Natural killer cell (primary cell): ENCODE measurements at places on chromosomes 1 and 21.

DNA sequence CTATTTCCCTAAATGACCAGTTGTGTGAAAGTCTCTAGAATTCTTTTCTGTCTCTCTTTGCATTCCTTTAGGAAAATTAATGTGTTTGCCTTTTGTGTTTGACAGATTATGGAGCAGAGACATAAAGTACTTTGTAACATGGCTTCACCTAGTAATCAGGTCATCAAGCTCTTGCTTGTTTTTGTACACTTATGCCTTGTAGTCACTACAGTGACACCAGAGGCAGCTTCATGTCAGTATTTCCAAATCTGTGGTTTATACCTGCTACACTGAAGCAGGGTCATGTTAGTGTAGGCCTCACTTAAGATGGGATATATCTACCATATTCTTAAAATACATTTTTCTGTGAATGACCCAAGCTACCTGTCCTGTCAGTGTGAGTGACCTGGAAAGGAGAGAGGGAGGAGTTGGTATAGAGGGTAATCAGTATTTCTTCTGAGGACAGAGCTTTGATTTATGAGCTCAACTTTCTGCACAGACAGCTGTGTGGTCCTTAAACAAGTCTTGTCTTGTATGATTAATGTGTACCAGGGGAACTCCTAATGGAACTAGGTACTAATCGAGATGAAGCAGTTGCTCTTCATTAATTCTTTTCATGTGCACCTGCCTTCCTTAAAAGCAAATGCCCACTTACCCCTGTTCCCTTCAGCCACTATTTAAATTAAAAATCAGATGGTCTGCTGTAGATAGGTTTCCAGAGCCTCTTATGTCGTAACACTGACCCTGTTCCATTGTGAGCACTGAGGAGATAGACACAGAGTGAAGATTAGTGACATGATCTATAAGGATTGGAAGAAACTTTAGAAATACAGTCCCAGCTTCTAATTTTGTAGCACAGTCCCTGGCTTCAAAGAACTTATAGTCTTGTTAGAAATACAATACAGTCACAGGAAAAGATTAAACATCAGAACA is 45.7 kb downstream of the MACO1 start:
- no peak for DNase-seq

DNA sequence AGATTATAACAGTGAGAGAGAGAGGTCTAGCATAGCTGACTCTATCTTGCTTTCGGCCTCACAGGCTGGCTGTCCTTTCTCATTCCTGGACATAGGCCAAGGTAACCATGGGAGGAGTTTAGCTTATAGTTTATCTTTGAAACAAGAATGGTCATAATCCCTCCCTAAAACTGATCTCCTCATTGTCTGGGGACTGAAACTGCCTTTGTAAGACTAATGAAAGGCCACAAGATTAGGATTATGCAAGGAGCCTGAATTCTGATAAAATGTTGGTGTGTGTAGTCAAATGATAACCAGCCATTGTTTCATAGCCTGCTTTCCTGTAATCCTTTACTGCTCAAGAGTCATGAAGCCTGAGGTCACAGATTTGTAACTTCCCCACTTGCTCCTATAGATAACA is 131.9 kb upstream of the LYPLAL1 start:
- DNase-seq, result no peak

DNA sequence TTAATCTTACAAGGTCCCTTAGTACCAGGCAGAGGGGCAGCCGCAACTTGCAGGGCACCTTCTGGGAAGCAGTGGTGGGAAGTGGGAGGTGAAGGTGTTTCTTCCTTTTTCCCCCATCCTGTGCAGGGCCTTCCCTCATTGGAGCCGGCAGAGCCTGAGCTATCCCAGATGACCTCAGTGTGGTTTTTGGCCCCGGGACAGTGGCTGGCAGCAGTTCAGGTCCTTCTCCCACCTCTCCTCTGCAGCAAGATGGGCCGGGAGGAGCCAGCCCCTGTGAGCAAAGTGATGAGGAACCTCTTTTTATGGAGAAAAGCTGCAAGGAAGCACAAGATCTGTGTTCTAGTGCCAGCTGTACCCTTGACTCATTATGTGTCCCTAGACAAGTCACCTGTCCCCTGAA is 6.8 kb downstream of the PFKFB2 start:
- no peak for DNase-seq

DNA sequence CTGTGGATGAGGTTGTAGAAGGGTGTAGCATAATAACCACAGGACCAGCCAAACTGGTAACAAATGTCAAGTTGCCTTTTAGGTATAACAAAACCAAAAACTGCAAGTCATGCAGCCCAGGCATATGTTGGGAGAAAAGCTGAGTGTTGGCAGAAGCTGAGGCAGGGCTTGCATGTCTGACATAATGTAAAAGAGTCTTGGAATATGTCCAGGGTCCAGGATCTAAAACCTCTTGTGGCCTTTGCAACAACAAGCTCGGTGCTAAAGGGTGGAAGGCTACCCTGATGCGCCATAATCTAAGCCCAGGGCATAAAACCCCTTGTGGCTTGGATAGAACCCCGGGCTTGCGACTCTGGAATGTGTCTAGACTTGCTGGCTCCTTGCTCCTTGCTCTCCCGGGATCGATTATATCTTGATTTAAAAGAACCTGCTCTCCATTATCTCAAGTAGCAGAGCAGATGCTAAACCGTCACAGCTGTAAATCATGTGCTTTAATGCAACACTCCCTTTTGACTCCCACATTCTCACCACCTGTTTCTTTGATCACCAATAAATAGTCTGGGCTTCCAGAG is 26.5 kb upstream of the SLC35A3 start:
- DNase-seq, result no peak

DNA sequence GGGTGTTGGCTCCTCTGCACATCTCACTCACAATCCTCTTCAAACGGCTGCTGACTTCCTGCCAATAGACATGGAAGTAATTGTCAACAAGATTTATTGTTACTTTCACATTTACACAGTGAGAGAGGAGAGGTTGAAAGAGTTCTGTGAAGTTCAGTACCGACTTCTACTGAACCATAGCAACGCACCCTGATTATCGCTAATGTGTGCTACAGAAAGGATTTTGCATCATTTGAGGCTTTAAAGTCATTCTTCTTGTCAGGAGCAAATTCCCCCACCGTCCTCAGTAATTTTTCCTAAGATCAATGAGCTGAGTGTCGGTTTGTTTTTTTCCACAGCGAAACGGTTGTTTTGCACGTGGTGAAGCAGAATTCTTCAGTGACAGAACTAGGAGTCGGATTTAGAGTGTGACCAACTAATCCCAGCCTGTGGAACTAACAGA is 361.0 kb downstream of the ADGRL2 start:
- DNase-seq, result no peak

GRCh38 chr1:204678721-204679475 is 6.6 kb downstream of the LRRN2 start:
- no peak for DNase-seq

DNA sequence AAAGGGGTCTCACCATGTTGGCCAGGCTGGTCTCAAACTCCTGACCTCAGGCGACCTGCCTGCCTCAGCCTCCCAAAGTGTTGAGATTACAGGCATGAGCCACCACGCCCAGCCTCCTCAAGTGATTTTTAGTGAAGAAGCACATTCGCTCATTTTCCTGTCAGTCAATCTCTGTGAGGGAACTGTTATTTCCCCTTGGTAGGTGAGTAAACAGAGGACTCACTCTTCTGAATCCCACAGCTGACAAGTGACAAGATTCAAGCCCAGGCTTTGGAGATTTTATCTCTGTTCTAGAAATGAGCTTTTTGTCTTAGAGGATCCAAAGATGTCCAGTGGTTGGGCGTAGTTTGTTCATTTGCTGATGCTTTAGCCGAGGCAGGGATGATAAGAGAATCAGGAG is 43.9 kb upstream of the TACSTD2 start:
- DNase-seq, result no peak

DNA sequence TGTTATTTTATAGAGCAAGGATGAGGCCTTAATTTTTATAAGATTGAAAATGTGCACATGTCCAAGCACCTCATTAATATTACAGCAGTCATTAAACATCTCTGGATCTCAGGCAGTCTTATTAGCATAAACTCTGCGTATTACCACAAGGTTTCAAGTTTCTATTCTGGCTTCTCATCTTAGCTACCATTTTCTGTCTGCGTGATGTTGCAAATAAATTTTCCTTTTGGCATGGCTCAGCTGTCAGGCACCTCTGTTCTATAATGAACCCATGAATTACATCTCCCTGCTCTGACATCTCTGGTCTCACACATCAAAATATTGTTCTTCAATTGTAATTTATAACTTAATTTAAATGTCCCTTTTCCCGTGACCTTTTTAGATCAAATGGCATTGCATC is 156.5 kb downstream of the SLC45A1 start:
- DNase-seq, result no peak
